D341Med (cell line): ENCODE measurements at places on chromosomes 5 and 9.

DNA sequence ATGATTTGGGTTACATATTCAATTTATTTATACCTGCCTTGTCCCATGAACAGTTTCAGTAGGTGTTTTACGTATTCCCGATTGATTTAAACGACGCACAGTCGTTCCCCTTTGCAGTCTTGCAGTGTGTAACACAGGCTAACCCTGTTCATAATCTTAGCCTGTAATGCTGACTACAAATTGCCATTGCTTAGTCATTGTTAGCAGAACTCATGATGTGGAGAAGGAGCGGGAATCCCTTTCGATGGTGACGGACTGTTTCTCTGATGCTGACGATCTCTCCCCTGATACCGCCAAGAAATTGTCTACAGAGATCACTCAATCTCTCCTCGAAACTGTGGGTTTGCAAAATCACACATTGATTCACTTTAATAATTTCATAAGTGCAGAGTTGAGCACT is 93.2 kb downstream of the MRPL36 start:
- DNase-seq = no peak

- DNase-seq = no peak
Observed at GRCh38 chr5:106986006-106986405, 684.7 kb downstream of the EFNA5 start.

DNA sequence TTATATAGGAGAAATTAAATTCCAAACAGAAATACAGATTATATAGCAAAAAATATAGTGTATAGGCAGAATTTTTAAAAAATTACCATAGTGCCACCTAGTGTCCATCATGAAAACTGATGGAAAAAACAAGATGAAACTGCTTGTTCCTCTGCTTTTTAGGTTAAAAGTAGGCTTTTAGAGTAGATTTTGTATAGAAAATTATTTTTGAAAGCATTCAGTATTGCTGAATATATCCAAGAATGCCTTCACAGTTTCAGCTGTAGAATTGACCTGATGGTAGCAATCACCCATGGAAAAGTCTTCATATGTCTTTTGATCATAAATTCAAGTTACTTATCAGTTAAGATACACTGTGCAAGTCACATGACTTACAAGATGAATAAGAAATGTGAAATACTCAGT is 19.7 kb downstream of the RIOK2 start:
- no peak for DNase-seq

DNA sequence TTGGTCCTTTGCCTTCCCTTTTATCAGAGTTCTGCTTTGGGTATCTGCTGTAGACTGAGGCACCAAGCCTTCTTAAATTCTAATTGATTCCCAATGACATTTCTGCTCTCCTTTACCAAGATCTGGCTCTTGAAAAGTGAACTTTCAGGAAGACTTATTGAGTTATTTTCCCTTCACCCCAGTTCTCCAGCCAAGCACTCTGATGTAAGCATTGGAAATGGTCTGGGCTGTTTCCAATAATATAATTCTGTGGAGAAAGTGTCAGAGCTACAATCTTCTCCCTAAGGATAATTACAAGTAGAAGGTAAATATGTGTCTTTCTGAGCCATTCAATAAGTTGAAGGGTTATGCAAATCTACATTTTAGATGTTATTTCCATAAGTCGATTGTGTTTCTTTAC is 30.8 kb downstream of the BTF3 start:
- no peak for DNase-seq

DNA sequence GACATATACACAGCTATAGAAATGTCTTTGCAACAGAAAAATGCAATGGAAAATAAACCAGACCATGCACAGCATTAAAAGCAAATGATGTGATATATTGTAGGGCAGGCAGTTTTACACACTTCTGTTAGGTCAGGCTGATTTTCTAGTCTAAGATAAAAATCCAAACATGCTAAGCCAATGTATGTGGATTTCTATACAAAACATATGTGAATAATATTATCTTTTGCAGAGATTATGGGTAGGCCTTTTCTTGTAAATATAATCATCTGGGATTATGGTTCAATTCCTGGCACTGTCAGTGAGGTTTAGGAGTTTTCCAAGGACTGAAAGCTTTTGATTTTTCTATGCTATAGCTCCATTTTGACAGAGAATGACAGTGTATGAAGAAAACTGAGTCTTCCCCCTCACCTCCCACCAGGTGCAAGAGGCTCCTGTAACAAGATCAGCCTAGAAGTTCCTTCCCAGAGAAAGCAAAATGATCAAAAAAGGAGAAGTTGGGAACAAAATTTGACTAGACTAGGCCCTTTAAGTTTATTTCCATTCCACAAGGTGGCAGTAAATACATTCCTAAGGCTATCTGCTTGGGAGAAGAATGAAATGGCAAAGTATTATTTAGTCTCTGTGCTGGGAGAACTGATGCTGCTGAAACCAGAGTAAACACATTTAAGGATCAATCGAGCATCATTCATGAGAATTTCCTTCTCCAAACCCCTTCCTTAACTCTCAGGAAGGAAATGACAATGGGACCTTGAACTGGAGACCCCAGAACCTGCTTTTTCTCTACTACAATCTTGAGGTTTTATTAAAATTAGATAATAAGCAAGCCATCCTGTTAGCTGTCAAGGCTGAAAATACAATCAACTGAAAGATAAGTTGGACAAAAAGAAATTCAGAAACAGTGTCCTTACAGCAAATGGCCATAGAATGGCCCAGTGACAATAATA is 133.0 kb upstream of the TUT7 start:
- DNase-seq = peak; percentile 30
